ENCODE measurements at places on chromosomes 5 and 9.

DNA sequence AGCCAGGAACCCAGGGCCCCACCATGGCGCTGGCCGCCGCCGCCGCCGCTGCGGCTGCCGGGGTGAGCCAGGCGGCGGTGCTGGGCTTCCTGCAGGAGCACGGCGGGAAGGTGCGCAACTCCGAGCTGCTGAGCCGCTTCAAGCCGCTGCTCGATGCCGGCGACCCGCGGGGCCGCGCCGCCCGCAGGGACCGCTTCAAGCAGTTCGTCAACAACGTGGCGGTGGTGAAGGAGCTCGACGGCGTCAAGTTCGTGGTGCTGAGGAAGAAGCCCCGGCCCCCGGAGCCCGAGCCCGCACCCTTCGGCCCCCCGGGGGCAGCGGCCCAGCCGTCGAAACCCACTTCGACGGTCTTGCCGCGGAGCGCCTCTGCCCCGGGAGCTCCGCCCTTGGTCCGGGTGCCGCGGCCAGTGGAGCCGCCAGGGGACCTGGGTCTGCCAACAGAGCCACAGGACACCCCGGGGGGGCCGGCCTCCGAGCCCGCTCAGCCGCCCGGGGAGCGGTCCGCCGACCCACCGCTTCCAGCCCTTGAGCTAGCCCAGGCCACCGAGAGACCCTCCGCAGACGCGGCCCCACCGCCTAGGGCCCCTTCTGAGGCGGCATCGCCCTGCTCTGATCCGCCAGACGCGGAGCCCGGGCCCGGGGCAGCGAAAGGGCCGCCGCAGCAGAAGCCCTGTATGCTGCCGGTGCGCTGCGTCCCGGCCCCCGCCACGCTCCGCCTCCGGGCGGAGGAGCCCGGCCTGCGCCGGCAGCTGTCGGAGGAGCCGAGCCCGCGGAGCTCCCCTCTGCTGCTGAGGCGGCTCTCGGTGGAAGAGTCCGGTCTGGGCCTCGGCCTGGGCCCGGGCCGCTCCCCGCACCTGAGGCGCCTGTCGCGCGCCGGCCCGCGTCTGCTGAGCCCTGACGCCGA lies 749 bp downstream of the SOWAHA start:
- DNase-seq, result peak; percentile 14

DNA sequence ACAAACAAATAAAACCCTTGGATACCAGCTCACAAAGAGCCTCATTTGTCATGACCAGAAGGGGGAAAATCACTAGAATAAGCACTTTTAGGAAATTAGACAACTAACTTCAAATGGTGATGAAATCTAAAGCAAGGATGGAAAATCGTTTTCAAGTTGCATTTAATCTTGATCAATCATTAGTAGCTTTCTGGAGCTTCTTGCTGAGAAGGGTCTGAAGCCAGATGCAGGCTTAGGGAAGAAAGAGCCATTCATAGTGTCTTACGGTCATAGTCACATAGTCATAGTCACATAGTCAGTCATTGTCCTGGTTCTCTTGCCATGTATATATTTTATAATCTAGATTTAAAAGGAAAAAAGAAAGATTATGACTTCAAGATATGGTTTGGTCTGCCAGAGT lies 610.5 kb downstream of the ACTL7B start:
- no peak for DNase-seq

DNA sequence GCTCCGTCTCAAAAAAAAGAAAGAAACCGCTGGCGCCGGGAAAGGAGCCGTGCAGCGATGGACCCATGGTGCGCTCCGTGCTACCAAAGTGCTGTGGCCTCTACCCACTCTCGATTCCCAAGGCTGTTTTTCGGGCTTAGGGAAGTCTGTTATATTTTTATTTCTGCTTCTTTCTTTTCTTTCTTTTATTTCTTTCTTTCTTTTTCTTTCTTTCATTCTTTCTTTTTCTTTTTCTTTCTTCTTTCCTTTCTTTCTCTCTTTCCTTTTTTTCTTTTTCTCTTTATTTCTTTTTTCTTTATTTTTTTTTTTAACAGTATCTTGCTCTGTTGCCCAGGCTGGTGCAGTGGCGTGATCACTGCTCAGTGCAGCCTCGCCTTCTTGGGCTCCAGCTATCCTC lies 87.5 kb downstream of the ANXA2R start:
- no peak for DNase-seq

GRCh38 chr9:18493451-18493993 lies 19.6 kb downstream of the ADAMTSL1 start:
- no peak for DNase-seq

DNA sequence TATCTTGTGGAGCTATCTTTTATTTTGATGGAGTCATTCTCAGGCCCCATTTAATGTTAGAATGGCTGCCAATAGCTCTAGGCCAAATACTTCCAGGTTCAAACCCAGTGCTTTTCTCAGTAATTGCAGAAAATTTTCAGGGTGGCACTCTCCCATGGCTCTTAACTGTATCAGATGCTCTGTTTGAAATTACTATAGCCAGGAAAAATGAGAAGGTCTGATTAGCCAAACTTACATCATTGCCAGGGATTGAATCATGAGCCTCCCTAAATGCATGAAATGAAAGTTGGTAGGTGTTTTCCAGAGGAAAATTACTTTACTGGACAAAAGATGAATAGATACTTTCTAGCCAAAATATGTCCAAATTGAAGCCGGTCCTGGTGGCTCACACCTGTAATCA lies 404.8 kb downstream of the MAT2B start:
- DNase-seq, result no peak

DNA sequence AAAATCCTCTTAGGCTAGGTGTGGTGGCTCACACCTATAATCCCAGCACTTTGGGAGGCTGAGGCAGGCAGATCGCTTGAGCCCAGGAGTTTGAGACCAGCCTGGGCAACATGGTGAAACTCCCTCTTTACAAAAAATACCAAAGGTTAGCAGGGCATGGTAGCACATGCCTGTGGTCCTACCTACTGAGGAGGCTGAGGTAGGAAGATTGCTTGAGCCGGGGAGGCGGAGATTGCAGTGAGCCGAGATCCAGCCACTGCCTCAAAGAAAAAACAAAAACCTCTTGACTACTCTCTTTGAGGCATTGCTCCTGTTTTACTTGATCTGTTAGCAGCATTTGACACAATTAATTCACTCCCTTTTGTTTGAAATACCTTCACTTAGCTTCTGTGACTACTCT lies 20.7 kb downstream of the KIF2A start:
- DNase-seq, result no peak

GRCh38 chr9:89078421-89078820 lies 87.2 kb downstream of the S1PR3 start:
- DNase-seq, result no peak

- no peak for DNase-seq
These were observed 140.0 kb downstream of the SIL1 start for GRCh38 chr5:139058121-139058520.

DNA sequence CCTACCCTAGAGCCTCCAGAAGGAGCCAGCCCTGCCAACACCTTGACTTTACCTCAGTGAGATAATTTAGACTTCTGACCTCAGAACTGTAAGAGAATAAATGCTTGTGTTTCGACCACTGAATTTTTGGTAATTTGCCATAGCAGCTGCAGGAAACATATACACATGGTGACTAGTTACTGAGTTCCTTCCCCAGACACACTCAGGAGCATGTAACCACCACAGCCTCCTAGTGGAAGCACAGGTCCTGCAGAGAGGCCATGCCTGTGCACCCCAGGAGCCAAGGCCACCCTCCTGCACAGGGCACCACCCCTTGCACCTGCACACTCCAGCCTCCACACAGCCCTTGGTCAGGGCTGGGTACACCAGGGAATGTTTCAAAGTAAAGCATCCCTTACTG lies 7.6 kb upstream of the CAMSAP1 start:
- DNase-seq, result no peak

GRCh38 chr5:98977723-98978122 lies 48.9 kb upstream of the CHD1 start:
- no peak for DNase-seq

GRCh38 chr5:149439899-149440542 lies 60.9 kb upstream of the IL17B start:
- no peak for DNase-seq

DNA sequence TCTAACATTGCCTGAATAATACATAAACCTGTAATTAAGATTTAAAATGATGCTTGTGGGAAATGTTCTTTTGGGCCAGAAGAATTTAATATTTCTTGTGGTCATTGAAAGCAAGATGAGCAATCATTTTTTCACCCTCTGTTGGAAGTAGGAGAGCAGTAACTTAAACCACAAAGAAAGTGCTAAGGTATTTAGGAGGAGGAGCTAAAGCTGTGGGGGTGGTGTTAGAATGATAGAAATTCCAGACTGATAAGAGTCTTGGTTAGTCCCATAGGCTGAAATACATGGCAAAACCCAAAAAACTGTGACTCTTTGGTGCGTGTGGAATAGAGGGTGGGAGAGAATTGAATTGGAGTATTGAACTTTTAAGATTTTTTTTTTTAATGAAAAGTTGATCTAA lies 247.0 kb downstream of the YTHDC2 start:
- no peak for DNase-seq
